ENCODE measurements at places on chromosomes 5 and 9.

DNA sequence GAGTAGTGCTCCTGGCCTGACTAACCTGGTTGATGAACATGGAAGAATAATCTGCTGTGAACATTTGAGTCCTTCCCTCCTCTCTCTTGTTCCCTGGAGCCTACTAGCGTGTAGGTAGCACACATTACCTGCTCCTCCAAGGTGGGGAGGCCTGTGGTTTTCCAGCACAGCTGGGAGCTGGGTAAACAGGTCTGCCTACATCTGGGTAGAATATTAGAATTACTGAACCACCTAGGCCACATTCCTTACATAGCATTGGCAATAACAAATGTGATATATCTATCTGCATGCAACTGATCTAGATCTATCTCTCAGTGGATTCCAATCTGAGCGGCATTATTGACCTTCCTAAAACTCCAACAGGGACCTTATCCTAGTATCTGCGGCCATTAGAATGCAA is 151.0 kb upstream of the ZNF366 start:
- DNase-seq: no peak

DNA sequence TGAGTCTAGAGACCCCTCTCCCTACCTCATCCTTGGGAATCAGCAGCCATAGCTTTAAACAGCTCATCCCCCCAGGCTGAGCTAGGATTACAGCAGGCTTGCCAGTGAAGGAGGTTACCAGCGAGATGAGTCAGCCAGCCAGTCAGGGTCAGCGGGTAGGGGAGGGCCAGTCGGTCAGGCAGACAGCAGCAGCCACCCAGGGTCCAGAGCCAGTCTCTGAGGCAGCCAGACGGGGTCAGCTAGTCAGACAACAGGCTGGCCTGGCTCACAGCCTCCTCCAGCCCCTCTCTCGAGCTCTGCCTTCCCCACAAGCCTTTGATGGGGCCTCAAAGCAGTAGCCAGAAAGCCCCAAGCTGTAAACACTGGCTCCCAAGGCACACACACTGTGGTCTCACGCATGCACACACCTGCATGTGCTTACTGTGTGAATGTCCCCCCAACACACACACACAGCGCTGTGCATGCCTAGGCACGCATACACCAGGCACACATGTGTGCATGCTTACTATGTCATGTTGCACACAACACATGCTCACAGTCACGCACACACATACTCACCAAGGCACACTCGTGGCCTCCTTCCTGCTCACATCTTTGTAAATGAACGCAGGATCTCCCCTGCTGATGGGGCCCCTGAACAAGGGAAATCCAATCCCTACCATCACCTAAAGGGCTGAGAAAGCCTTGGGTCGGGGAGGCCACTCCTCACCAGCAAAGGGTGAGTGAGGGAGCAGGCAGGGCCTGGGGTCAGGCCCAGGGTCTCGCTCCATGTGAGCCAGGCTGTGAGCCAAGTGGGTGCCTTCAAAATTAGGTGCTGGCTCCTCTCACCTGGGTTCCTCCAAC is 28.2 kb upstream of the CPLX2 start:
- DNase-seq: no peak

DNA sequence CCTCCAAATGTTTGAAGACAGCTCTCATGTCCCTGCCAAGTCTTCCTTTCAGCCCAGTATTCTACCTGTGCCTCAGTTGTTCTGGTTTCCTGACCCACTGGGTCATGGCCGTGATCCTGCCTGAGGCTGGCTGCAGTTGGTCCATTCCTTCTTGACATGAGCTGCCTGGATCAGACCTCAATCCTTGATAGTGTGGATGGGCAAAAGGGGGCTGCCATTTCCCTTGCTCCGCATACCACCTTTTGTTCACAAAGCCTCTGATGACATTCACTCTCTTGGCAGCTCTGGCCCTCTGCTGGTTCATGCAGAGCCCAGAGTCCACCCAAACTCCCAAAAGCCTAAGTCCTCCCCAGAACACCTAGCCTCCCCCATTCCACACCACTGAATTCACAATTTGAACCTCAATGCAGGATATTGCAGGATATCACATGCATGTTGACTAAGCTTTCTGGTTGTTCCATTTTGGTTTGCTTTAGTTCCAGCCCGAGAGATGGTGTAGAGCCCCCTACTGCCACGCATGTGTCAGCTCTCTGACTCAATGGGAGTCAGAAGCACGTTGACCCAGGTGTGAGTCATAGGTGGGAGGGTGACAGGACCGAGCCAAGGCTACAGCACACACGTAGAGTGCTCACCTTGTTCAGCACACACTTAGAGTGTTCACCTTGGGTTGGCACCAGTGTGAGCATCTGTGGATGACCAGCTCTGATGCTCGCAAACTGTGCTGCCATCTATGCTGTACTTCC is 137.2 kb downstream of the MTX3 start:
- DNase-seq: no peak

DNA sequence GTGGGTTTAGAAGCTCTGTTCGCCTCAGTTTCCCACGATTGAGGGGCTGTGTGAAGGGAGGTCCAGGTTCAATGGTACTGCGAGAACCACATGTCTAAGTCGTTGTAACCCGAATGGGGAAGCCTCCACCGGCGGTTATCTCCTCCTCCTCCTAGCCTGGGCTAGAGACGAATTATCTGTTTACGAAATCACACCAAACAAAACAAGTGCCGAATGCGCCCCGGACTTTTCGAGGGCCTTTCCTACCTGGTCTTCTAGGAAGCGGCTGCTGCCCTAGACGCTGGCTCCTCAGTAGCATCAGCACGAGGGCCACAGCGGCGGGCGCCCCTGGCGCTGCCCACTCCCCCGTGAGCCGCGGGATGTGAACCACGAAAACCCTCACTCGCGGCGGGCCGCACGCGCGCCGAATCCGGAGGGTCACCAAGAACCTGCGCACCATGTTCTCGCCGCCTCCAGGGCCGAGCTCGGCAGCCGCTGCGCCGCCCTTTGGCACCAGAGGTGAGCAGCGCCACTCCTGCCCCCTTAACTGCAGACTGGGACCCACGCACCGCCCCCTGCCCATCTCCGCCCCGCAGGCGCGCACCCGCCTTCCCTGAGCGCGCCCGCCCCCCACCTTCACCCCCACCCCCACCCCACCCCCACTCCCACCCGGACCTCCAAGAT is at the start of gene CDKN2A:
Gene CDKN2A, minus strand, starts transcription at position 500 of the 663 bp plus-strand sequence.
- peak; percentile 72 for DNase-seq

DNA sequence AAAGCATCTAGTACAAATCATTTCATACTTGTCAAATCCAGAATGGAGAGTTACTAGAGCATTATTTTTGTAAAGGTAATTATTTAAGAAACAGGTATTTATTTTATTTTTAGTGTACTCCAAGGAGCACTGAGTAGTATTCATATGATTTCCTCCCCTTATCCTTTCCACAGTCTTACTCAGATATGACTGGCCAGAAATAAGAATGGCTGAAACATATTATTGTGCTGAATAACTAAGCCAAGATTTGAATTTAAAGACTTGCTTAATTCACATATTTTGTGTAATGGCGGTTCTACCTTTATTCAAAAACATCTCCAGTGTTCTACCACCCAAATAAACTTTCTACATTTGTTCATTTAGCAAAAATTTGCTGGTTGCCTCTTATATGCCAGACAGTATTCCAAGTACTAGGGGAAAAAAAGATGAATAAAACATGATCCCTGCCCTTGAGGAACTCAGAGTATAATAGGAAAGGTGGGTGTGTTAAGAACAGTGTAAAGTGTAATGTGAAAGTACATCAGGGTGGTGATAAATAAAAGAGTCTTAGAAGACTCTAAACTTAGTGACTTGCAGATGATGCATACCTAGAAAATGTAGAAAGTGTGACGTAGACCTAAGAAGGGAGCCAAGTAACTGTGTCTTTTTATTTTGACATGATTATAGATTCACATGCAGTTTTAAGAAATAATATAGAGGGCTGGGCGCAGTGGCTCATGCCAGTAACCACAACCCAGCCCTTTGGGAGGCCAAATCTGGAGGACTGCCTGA is 110.4 kb upstream of the GRHPR start:
- DNase-seq: no peak

DNA sequence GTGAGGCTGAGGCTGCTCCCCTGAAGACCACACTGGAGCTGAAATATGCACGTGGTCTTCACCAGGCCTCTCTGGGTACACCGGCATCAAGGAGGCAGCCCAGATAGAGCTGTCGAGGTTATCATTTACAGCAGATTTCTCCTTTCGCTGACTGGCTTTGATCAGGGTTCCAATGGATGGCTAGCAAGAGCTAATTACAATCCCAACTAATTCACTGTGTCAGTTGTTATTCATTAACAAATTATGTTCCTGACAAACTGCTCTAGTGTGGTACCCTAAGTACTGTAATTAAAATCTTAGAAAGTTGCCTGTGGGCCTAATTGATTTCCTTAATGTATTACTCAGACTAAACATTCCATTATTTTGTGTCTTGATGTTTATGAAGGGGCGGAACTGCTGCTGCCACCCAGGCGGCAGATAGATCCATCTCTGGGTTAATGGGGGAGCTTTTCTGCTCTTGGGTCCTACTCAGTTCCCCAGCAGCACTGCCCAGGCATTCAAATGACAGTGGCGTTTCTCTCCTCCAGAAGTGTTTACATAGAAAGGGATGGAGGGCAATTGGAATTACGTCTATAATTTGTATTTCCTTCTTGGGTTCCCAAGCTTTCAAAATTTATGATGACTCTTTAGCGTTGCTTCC is 71.7 kb upstream of the RAD23B start:
- DNase-seq: no peak

- no peak for DNase-seq
Observed at GRCh38 chr5:158482125-158482524, 617.6 kb downstream of the EBF1 start.
